ENCODE measurements at places on chromosomes 1 and 21.

- DNase-seq = no peak
Observed at GRCh38 chr1:55244476-55245099, 29.4 kb upstream of the USP24 start.

DNA sequence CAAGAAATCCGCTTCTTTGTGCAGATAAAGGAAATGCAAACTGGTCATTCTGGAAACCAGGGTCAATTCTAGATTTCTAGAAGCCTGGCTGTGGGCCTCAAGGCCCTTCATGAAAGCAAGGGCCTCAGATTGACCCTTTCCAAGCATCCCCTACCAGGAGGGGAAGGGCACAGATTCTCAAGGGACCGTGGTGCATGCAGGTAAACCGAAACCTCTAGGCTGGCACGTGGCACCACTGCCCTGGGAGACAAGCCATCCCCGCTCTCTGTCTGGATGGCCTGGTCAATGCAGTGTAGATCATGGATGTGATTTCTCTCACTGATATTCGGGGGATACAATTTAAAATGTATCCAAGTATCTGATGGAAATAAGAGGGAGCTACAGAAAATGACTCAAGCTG is 69.4 kb downstream of the TOMM20 start:
- no peak for DNase-seq

- DNase-seq = peak; percentile 41
Observed at GRCh38 chr1:9651565-9652378, at the start of gene PIK3CD. Gene PIK3CD, plus strand, starts transcription at chr1:9651731. Its CDS starts 58,725 bp downstream, at chr1:9710456.

GRCh38 chr1:85582687-85583591 is 2.4 kb downstream of the CCN1 start:
- DNase-seq = no peak

DNA sequence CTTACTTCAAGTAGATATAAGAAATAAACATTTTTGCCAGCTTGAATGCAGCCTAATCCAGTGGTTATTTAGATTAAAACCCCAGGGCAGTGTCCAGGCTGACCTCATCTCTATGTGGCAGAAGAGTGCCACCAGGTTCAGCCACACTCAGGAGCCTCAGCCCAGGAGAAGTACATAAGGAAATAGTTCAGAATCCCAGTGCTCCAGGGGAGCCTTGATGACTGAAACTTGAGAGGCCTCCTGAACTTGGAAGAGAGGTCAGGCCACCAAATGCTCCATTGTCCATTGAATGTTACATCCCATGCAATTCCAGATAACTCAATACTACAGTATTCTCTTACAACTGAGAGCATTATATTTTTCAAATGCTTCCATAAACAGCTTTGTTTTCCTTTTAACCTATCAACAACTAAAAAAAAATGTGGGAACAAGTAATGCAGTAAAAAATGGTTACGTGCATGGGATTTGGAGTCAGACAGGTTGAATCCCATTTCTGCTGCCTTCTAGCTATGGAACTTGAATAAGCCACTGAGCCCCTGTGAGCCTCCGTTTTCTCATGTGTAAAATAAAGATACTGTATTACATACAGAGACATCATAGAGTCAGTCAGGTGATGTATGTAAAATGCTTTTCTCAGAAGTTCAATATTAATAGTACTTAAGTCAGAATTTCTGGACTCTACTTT is 248.0 kb downstream of the PLPP3 start:
- no peak for DNase-seq

DNA sequence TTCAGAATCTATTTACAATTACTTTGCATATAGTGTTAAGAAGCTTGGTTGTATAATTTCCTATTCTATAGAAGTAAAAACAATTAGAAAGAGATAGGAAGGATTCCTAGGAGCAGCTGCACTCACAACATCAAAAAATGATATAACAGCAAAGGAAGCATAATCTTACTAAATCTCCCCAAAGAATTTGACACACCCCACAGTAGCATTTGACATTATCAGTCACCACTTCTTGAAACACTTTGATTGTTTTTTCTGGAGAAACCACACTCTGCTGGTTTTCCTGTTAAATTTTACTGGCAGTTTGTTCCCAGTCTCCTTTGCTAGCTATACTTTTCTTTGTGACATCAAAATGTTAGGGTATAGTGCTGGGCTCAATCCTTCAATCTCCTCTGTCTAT is 100.8 kb upstream of the KIAA1614 start:
- no peak for DNase-seq

- DNase-seq = no peak
Observed at GRCh38 chr1:41478118-41478748, 6.2 kb downstream of the EDN2 start.

GRCh38 chr21:43882952-43883545 is 18.0 kb downstream of the AGPAT3 start:
- no peak for DNase-seq

- peak; percentile 46 for DNase-seq
Observed at GRCh38 chr1:116020668-116021272, 44.5 kb downstream of the SLC22A15 start.

- no peak for DNase-seq
Observed at GRCh38 chr1:93839307-93839706, 39.7 kb downstream of the DNTTIP2 start.

DNA sequence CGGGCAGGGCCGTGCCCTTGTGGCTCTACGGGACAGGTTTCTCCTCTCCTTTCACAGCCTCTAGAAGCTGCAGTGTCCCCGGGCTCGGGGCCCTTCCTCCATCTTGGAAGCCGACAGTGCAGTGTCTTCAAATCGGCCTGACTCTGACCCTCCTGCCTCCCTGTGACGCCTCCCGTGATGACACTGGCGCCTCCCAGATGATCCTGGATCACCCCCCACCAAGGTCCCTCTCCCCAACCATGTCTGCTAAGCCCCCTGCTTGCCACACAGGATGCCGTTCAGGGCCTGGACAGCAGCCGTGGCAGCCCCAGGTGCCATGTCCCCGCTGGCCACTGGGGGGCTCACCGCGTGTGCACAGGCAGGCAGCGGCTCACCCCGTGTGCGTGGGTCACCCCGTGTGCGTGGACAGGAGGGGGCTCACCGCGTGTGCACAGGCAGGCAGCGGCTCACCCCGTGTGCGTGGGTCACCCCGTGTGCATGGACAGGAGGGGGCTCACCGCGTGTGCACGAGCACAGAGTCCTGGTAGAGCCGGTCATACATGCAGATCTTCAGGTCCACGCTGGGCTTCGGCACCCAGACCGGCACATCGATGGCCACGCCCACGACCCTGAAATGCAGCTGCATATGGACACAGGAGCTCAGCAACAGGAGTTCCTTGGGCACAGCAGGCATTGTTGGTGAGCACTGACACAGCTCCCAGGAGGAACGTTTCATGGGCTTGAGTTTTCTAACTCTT is 24.9 kb upstream of the TMEM52 start:
- peak; percentile 49 for DNase-seq

DNA sequence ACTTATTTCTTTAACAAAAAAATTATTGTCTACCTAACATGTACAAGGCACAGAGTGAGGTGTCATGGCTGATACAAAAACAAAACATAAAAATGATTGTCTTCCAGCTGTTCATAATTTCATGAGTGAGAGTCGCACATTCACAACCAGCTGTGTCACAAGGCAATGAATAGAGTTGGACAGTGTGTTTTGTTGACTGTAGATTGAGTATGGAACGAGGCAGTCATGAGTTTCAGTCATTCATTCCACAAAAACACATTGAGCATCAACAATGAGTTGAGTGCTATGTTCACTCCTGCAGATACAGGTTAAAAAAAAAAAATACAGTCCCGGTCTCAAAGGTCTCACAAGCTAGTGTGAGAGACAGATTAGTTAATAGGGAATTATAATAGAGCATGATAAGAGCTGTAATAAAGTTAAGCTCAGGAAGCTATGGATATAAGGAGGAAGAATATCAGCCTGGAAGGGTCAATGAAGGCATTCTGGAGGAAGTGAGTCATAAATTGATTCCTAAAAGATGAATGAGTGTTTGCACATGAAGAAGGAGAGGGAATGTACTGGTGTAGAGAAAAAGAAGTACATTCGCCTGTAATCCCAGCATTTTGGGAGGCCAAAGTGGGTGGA is 47.8 kb upstream of the ARHGAP29 start:
- no peak for DNase-seq

DNA sequence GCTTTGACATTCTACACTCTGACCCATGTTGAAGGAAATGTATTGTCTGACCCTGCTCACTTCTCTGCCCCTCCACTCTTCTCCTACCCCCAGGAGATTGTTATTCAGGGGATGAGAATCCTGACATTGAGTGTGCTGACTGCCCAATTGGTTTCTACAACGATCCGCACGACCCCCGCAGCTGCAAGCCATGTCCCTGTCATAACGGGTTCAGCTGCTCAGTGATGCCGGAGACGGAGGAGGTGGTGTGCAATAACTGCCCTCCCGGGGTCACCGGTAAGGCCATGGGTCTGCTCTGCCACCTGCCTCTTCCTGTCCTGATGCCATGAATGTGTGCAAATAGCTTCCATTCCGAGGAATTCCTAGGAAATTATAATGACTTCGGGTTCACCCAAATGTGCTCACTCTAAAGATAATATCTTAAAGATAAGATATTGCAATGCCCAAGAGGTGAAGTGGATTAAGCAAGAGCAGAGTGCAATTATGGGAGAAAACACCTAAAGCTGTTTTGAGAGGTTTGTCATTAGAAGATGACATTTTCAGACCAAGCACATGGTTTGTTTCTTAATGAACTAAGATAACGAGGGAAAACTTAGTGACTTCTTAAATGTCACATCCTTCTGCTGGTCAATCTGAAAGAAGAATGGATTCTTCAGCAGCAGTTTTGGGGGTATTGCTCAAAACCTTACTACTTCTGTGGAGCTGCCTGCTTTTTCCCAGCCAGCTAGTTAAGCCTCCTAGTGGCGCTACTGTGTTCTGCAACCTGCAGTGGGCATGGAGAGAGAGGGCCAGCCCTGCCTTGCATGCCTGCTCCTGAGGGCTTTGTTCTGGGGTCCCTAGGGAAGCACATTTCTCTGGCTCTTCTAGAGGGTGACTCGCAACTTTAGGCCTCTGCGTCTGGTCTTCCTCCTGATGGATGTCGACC is 41.6 kb downstream of the LAMC2 start:
- DNase-seq = peak; percentile 11

- DNase-seq = no peak
Observed at GRCh38 chr1:181784039-181784683, 277.4 kb downstream of the ZNF648 start.

DNA sequence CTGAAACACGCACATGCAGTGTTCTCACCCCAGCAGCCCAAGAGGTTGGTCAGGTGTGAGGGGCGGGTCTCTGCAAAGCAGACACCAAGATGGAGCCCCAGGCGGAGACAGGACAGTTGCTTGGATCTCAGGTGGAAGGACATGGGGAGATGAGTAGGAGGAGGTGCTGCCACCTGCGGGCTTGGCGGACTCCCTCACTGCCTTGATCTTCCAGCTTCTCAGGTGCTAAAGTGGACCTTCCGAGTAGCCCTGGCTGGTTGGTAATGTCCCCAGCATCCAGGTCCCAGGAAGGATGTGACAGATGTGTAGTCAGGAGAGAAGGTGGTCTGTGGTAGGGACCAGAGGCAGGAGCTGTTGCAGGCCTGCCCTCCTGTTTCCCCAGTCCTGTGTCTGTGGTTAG is 114.1 kb downstream of the AJAP1 start:
- no peak for DNase-seq

- DNase-seq = no peak
Observed at GRCh38 chr1:225677350-225678124, 24.6 kb upstream of the ENAH start.

DNA sequence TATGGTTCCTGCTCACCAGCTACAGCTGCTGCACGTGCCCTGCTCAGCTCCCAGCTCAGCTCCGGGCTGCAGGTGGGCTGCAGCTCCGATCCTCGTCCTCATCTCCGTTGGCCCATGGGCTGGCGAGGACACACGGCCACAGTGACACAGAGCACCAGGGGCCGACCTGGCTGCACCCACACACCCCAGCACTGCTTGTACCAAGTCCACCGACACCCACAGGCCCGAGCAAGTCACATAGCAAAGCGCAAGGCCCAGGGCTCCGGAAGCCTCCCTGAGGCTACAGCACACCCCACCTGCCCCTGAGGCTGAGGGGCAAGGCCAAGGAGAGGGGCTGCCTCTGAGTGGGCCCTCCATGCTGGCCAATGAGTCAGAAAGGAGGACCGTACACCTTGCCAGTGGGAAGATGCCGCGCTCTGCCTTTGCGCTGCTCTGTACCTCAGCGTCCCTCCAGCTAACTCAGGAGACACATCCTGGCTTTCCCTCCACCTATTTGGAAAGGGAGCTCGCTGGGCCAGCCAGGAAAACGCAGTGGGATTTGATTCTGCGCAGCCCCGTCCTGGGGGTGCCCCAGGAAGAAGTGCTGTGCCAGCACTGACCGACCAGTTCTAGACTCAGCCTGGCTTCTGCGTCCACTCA is 124.8 kb downstream of the SIK1 start:
- DNase-seq = no peak

DNA sequence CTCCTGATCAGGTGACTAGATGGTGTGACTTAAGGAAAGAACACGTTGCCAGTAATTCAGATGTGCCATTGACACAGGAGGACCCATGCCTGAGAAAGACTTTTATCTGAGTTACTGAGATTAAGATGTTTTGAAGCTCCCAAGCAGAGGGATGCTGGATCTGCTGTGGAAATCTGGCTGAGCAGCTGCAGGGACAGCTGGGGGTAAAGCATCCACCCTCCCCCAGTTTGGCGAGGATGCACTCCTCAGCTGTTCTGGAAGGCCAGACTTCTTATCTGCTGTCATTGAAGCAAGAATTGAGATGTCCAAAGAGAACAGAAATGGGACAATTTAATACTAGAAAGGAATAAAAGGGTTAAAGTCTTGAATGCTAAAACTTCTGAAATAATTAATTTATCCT is 25.7 kb downstream of the TTC3 start:
- DNase-seq = no peak

DNA sequence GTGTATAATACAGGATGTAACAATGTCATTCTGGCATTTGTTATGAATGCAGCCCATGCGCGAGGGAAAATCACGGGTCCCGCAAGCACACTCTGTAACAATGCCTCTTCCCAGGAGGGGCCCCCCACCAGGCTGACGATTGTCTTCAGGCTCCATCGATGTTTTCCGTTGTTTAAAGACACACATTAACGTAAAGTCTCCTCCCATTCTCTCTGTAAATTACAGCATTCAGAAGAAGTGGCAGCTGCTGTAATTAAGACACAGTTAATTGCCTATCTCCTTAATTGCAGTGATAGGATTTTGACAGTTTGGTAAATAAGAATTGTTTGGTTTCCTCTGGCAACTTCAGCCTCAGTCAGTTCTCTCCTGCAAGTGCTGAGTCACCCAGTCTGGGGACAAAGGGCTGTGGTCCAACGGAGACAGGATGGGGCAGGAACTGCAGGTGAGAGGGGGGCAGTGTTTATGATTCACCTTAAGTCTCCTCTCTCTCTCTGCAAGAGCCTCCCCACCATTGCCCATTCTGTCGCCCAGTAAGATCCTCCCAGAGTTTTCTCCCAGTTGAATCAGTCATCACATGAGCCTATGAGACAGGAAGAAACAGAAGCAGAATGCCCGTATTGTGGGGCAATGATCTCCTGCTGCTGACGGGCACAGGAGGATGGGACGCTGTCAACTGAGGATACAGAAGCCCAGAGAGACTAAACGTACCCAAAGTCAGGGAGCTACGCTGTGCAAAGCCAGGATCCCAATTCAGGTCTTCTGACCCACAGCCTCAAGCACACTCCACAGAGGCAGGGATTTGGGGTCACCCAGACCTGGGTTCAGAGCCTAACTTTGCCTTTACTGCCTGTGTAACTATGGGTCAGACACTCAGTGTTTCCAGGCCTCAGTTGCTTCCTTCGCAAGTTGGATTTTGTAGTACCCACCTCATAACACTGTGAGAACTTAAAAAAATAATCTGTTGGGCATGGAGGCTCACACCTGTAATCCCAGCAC is 110.0 kb downstream of the ADSS2 start:
- no peak for DNase-seq
